ENCODE measurements at places on chromosomes 5 and 9.

GRCh38 chr5:152701305-152701949 is 296.3 kb upstream of the NMUR2 start:
- DNase-seq: no peak

GRCh38 chr9:27856054-27856453 is 282.8 kb upstream of the C9orf72 start:
- DNase-seq: no peak

- DNase-seq: no peak
Measured at GRCh38 chr5:143237664-143238063, 165.8 kb downstream of the NR3C1 start.

DNA sequence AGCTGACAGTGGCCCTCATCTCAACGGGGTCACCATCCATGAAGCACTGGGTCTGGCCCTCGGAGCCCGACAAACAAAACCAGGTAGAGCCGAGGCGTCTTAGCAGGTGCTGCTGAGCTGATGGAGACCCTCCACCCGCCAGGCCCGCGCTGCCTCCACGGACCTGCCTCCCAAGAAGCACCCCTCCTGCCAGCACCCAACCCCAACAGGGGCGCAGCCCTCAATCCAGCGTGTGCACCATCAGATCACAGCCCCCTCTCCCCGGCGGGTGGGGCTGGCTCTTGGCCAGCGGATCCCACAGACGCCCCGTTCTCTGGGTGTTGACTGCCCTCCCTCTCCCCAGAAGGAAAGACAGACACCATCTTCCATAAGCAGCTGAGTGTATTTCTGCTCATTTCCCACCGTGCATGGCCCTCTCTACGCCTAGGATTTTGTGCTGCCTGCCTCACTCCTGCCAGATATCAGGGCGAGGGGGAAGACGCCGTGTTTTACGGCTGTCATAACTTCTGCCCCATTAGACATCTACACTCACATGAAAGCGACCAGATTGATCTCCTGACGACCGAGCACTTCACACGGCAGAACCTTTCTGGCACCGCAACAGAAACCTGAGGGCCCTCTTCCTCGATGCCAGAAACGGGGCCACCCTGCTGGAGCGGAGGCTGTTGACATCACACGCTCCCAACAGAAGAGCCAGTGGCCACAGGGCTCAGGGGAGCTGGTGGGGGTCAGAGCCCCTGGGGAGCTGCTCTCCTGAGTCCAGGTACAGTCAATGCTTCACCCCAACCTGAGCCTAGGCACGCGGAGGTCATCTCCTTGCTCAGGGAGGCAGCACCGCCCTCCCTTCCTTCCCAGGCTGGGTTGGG is 12.4 kb downstream of the NACC2 start:
- no peak for DNase-seq

GRCh38 chr9:133210202-133210532 is 1.1 kb upstream of the OBP2B start:
- no peak for DNase-seq

DNA sequence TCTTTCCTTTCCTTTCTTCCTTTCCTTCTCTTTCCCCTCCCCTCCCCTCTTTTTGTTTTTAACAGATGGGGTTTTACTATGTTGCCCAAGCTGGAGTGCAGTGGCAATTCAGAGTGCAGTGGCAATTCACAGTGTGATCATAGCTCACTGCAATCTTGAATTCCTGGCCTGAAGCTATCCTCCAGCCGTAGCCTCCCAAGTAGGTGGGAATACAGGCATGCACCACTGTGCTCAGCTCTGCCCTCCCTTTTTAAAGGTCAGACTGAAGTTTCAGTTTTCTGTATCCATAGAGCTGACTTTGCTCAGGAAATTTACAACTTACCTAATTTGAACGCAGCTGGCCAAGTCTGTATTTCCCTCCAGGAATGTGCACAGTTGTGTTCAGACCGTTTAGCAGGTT is 696 bp downstream of the CCL28 start:
- DNase-seq: no peak

DNA sequence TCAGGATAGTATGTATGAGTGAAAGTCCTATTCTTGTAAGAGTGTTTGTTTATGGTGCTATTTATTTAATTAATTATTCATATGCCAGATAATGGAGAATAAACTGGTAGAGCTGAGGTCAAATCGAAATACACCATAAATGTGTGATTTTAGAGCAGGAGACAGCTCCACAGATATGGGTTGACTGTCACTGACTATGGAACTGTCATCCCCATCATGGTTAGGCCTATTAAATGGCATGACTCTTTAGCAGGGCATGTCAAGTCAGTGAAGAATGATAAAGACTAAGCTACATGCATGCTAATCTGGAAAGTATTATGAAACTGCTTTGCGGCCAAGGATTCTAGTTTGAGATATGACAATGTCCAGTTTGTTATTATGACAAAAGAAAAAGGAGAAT is 658.6 kb downstream of the ISL1 start:
- no peak for DNase-seq

GRCh38 chr5:154783774-154784460 is 28.7 kb downstream of the LARP1 start:
- no peak for DNase-seq

Data from stimulated activated CD8-positive, alpha-beta memory T cell treated with anti-CD3 and anti-CD28 coated beads, Interleukin-4, amount 100 ng/mL, for 48 hours (primary cell).